ENCODE measurements at places on chromosomes 7 and 10.
A peak's percentile ranks its signal among the peaks of the same experiment; 100 is the strongest.

GRCh38 chr10:59868696-59869593, 37.4 kb downstream of the CCDC6 start:
- no peak for ATAC-seq

DNA sequence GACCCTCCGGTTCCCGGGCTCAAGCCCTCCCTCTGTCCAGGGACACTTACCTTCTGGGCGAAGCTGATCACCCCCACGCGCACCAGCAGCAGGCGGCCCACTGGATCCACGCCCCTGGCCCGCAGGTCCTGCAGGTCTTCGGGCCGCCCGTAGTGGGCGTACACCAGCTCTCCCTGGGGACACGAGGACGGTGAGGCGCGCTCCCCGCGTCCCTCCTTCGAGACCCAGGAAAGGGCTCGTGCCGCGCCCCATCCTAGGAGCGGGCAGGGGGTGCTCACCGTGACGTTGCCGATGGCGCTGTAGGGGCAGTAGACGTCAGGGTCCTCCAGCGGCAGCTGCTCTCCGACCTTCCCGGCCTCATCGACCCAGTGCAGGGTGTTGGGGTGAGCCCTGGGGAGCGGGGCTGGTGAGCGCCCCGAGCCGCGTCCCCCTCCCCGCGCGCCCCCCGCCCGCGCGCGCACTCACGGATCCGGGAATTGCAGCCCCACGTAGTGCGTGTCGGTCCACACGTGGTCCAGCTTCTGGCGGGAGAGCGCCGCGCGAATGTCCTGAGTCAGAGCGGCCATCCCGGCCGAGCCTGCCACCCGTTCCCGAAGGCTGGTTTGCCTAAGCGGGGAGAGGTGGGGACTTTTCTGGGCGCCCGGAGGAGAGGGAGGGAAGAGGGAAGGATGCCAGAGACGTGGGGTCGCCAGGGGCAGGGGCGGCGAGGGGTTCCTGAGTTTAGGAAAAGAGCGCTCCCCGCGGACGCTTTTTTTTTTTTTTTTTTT, 8.2 kb downstream of the TFR2 start:
- peak; percentile 81 for ATAC-seq

DNA sequence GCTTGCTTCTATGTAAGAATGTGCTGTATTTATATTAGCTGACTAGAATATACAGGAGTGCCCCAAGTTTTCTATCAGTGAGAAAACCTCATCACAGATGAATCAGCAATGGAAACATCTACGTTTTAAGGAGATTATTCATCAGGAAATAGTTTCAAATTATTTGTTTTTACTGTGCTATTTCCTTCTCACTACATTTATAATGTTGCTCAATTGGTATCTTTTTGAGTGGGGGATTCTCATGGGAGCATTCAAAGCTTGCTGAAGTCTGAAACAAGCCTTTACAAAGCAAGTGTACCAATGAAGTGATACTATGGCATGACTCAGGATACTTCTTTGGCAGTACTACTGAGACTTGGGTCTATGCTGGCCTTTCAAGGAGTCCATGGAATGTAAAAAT, 191.1 kb upstream of the SLC26A5 start:
- ATAC-seq, result no peak

- no peak for ATAC-seq
Observed at GRCh38 chr7:116708248-116708647, 36.3 kb downstream of the MET start.

DNA sequence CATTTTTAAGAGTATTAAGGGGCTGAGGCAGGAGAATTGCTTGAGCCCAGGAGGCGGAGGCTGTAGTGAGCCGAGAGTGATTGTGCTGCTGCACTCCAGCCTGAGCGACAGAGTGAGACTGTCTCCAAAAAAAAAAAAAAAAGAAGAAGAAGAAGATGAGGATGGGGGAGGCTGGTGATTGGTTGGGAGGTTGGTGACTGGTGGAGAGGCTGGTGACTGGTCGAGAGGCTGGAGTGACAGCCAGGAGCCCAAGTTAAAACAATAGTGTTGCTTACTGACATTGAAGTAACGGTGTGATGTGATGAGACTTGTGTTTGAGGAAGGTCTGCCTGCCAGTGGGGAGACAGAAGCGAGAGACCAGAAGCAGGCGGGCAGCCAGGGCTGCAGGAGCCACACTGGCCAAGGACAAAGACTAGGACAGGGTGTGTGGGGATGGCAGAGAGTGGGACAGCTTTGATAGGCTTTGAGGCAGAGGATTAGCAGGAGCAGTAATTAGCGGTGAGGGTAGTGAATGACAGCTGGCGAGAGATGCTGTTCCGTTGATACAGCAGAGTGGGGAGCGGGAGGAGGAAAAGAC, 4.9 kb downstream of the SRRT start:
- no peak for ATAC-seq

GRCh38 chr10:49633327-49634068, 19.7 kb downstream of the CHAT start:
- ATAC-seq, result no peak
